ENCODE measurements at places on chromosomes 3 and 15.

GRCh38 chr3:194541483-194541882 is 54.7 kb upstream of the ATP13A3 start:
- no peak for DNase-seq

DNA sequence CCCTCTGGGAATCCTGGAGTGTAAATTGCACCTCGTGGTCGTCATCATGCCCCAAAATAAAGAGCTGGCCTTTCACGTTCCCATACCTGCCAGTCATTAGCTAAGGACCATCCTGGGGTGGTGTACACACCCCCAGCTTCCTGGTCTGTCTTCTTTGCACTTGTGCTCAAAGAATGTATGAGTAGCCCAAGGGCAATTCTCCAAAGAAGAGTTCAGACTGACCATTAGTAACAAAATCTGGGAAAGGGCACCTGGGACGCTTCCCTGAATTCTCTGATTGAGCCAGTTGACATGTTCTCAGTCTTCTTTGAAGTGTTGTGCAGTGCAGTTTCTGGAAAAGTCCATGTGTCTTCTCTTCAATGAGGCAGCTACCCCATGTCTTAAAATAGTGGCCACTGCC is 34.8 kb downstream of the FAM3D start:
- DNase-seq: no peak

- DNase-seq: no peak
Observed at GRCh38 chr3:24520101-24520495, 25.4 kb upstream of the THRB start.

DNA sequence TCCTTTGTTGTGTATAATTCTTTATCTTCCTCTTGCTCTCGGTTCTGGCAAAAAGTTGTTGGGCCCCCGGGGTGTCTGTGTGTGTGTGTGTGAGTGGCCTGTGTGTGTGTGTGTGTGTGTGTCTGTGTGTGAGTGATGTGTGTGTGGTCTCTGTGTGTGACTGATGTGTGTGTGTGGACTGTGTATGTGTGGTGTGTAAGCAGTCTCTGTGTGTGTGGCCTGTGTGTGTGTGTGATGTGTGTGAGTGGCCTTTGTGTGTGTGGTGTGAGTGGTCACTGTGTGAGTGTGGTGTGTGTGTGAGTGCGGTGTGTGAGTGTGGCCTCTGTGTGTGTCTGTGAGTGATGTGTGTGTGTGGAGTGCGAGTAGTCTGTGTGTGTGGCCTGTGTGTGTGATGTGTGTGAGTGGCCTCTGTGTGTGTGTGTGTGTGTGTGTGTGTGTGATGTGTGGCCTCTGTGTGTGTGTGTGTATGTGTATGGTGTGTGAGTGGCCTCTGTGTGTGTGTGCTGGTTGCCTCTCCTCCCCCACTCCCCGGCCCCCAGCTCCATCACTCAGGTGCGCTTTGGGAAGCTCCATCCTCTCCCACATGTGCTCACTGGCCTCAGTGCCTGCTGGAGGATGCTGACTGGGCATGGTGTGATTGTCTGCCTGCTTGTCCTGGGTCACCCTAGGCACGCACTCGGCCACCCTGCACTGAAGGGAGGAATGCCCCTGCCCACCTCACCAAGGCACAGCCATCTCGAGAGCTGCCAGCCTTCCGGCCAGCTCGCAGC is 8.8 kb downstream of the LINGO1 start:
- DNase-seq: no peak

DNA sequence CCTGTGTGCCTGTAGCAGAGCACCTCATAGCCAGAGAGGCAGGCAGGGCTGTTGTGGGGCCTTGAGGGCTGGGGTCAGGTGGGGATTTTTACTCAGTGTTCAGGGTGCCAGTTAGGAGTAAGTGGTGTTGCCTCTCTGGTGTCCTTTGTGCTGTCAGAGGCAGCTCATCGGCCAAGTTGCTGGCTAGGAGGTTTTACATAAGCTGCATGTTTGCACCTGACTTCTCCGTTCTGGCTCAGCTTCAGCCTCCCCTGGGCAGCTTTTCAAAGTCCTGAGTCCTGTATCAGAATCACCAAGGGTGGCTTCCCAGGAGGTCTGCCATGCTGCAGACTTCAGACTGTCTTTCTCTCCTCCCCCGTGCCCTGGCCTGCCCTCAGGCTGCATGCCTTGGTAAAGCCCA is 242.6 kb upstream of the TPM1 start:
- DNase-seq: no peak

- DNase-seq: peak; percentile 18
Observed at GRCh38 chr3:128619146-128619890, 31.3 kb downstream of the RPN1 start.

DNA sequence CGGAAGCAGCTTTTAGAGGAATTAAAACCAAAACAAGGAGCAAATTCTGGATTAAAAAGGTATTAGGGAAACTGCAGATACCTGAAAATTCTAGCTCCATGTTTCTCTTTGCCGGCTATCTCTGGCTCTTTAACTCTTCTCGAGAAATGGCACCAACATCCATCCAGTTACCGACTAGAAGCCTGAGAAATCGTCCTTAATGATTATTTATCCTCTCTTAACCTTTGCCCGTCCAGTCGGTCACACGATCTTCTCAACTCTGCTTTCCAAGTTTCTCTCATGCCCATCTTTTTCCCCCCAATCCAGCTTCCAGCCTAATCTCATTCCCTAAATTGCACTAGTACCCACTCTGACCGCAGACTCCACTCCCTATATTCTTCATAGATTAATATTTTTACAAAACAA is 596 bp upstream of the SGO1 start:
- DNase-seq: no peak

GRCh38 chr3:24639481-24640329 is 145.1 kb upstream of the THRB start:
- DNase-seq: no peak

GRCh38 chr3:125515421-125515820 is 4.6 kb downstream of the SNX4 start:
- no peak for DNase-seq

GRCh38 chr3:139794469-139795265 is 116.9 kb upstream of the NMNAT3 start:
- DNase-seq: no peak

GRCh38 chr3:52440671-52441070 is 4.2 kb downstream of the SEMA3G start:
- no peak for DNase-seq

GRCh38 chr15:78808550-78808949 is 2.7 kb downstream of the ADAMTS7 start:
- DNase-seq: no peak

DNA sequence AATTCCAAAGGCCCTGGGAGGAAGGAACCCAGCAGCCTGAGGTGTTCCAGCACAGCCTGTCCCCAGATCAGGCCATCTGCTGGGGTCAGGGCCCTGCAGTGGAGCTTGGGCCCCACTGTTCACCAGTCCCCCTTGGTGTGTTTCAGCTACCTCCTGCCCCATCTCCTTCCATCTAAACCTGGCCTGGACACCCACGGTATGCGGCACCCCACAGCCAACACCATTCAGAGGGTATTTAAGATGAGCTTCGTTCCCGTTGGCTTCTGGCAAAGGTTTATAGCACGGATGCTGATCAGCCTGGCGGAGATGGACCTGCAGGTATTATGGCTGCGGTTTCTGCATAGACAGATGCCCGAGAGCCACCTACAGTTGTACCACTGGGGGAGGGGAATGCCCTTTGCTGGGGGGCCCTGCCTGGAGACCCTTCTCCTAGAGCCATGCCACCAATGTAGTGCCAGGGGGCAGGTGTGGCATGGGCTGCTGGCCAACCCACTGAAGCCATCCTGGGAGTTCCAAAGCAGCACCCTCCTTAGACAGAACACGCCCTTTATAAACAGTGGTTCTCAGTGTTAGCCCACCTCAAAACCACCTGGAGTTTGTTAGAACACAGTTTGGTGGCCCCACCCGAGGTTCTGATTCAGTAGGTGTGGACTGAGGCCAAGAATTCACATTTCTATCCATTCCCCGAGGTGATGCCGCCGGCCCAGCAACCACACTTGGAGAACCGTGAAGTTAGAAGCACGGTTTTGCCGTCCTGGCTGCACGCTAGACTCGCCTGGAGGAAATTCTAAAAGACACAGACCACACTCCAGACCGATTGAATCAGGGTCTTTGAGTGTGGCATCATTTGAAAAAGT is 126.9 kb downstream of the LRRK1 start:
- no peak for DNase-seq

DNA sequence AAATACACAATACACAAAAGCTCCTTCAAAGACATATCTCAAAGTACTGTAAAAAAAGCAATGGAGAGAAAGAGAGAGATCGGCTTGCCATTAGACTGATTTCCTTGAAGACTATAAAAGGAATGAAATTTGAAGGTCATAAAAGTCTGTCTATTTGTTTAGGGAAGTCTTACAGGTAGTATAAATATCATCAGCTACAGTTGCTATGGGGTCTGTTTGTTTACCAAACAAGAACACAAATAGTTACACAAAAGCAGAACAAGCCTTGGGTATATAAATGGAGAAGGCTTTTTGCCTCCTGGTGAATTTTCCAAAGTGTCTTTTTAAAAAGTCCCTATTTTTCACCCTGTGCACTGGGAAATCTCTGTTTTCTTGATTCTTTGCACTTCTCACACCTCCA is 552.3 kb downstream of the FOXP1 start:
- DNase-seq: no peak

GRCh38 chr3:43693594-43693993 is 2.9 kb downstream of the ABHD5 start:
- no peak for DNase-seq

DNA sequence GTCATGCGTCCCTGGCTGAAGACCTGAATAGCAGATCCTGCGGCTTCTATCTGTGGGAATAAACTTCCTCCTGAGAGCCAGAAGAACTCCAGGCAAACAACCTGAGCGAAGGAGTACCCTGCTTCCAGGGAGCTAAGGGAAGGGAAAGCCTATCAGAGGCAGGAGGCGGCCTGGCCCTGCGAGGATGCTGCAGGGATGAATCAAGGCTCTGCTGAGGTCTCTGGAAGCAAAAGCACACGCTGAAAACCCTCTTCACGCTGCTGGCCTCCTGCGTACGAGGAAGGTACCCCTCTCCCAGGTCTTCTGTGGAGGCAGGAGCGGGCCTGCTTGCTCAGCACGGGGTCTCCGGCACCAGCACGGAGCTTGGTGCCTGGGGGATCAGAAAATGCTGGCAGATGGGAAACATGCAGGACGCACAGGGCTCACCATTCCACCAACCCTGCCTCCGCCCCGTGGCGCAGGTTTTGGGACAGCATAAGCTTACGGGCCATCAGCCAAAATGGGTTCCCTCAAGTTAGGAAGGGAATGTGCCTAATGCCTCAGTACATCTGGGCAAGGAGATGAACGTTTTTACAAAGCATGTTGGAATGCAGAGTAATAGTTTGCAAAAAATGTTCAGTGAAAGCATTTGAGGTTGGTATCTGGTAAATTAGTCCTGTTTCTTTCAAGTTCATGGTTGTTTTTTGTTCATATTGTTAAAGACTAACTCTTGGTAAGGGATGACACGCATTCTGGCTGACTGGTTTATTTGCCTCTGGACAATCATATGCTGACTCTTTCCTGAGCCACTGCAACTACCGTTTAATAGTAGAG is 72.3 kb downstream of the CHSY1 start:
- no peak for DNase-seq

DNA sequence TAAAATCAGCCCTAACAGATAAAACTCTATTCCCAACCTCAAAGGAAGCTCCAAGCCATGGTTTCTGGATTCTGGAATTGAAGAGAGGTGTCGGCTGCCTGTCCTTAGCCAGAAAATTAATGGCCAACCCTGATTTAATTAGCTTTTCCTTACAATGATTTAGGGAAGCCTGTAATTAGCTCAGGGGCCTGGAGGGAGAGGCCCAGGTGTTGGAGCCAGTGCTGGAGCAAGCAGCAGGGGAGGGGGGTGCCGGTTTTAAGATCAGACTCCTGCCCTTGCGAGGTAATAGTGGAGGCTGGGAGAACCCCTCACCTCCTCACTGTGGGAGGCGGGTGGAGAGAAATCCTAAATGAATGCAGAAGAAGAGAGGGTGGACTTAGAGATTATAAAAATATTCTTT is 14.7 kb upstream of the ATP2B2 start:
- no peak for DNase-seq

- no peak for DNase-seq
Observed at GRCh38 chr3:153043729-153044328, 118.2 kb upstream of the RAP2B start.

GRCh38 chr3:62500556-62501288 is 127.4 kb upstream of the FEZF2 start:
- no peak for DNase-seq

DNA sequence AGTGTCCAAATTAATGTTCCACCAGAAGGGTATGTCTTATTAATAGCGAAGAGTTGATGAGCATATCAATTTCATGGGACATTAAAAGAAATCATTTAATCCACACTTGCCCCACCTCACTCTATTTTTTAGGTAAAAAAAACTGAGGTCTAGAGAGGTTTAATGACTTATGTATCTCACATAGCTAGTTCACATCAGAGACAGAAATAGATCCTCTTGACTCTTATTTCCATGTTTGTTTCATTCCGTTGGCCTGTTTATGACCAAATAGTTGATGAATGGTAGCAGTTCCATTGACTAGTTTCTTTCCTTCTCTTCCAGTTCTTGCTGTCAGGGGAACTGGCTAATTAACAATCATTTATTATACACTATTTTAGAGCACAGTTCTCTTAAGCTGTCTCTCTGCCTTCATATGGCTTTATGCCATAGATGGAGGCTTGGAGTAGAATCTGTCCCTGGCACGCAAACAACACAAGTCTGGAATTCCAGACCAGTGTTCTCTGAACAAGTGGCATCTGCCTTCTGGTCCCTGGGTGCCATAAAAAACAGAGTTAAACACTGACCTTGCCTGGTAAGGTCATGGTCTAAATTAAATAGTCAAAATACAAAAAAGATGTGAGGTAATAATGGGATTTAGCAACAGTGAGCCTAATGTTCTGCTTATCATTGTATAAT is 220.0 kb upstream of the CGNL1 start:
- DNase-seq: no peak

DNA sequence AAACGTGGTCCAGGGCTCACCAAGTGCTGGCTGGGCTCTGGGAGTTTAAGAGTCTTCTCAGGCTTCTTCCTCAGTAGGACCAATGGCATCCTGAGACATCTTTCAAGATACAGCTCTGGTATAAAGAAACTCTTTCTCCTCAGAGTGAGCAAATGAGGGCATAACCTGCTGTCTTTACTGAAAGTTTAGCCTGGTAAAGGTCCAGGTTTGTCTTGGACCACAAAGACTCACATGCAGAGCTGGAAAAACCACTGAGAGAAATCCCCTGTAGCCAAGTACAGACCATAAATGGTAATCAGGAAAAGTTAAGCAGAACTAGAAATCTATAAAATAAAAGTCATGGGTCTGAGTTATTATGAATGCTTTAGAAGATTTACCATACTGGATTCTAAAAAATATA is 23.1 kb downstream of the CD47 start:
- no peak for DNase-seq

GRCh38 chr3:57803647-57804081 is 47.6 kb downstream of the SLMAP start:
- no peak for DNase-seq

- no peak for DNase-seq
Observed at GRCh38 chr3:78268716-78269668, 1229.1 kb downstream of the ROBO2 start.

Measured in stimulated activated CD4-positive, alpha-beta T cell treated with anti-CD3 and anti-CD28 coated beads, TNF-alpha, amount 100 ng/mL, for 24 hours (primary cell).